ENCODE measurements at places on chromosomes 2 and 18.

DNA sequence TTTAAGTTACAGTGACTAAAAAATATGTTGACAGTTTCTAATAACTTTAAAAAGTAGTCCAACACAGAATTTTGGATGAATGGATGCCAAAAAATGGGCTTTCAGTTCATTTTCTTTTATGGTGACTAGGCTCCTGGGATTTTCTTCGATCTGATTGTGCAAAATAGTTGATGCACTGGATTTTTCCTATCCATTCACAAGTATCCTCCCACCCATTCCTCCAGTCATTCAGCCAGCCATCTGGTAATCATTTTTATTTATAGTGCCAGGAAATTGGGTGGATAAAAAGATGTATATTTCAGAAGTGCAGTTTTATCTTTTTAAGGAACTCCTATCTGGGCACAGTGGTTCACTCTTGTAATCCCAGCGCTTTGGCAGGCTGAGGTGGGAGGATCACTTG, 175.1 kb downstream of the PTPRM start:
- DNase-seq, result no peak

GRCh38 chr2:231549446-231550239, 19.4 kb upstream of the NMUR1 start:
- DNase-seq, result no peak

GRCh38 chr18:12637901-12638643, 19.8 kb downstream of the SPIRE1 start:
- DNase-seq, result no peak

GRCh38 chr2:136957044-136957443, 191.7 kb downstream of the THSD7B start:
- no peak for DNase-seq

GRCh38 chr2:71796174-71796593, 342.8 kb downstream of the DYSF start:
- peak; percentile 24 for DNase-seq

GRCh38 chr2:199668645-199669044, 182.3 kb downstream of the FTCDNL1 start:
- DNase-seq, result no peak

GRCh38 chr2:46167924-46168323, 129.3 kb upstream of the EPAS1 start:
- DNase-seq, result no peak

DNA sequence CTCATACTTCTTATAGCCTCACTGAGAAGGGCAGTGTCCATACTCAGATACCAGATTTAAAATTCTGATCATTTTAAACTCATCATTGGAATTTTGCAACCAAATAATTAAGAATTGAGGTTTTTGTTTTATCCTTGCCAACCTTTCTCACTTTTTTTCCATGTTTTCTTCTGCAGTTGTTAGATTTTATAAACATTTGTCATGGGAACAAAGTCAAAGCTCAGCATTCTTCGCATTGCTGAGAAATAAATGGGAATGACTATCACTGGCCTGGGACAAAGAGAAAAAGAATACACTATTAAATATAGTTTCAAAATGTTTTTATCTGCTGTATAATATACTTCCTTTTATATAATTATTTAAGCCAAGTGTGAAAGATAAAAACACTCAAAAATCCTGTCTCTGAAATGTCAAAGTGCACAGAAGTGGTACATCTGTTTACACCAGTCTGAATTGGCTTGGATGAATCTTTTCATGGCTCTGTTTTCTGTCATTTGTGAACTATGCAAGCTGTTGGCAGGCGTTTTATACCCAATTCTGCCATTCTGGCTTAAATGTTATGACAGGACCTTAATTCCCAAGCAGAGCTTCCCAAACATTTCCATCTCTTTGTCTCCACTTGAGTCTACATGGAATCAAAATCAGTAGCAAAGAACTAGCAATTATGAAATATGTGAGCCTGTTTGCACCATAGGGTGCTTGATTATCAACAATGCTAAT, 249.3 kb upstream of the SYT4 start:
- no peak for DNase-seq

DNA sequence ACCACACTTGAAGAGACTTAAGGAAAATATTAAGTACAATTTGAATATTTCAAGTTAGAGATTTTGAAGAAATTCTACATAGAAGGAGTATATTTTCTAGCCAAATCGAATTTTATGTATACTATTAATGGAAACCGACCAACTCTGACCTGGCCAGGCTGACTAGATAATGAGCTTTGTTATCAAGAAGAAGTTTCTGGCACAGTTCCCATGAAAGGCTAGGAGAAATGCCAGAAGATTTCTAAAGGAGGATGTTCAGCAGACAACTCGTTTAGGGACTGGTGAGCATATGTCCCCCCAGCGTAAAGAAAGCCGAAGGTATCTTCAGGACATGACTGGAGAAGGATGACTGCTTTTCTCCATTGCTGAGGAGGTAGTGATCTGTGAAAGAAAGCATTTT, 127.3 kb downstream of the DIS3L2 start:
- DNase-seq, result no peak

DNA sequence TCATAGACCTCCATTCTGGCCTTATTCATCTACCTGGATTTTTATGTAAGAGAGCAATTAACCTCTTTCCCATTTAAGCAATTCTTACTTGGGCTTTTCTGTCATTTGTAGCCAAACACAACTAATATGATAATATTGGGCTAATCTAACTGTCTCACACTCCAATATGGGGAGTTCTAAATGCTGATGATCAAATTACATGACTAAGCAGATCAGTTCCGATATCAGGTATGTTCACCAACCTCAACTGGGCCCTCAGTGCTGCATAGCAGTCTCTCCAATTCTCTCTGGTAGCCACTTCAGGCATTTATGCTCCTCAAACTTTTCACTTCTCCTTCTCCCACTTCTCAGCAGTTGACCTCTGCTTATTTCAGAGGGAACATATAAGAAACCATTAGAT, 61.0 kb upstream of the VPS54 start:
- no peak for DNase-seq

GRCh38 chr18:76399613-76400391, 95.2 kb downstream of the ZNF516 start:
- DNase-seq, result no peak

GRCh38 chr18:74745633-74746403, 148.1 kb downstream of the ZNF407 start:
- DNase-seq, result peak; percentile 46

DNA sequence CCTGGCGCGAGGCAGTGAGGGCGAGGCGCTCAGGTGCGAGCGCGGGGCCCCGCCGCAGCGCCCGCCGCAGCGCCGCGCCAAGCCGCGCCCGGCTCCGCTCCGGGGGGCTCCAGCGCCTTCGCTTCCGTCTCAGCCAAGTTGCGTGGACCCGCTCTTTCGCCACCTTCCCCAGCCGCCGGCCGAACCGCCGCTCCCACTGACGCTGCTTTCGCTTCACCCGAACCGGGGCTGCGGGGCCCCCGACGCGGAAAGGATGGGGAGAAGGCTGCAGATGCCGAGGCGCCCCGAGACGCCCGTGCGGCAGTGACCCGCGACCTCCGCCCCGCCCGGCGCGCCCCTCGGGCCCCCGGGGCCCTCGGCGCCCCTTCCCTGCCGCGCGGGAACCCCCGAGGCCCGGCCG, 328 bp upstream of the INHBB start:
- DNase-seq, result no peak

DNA sequence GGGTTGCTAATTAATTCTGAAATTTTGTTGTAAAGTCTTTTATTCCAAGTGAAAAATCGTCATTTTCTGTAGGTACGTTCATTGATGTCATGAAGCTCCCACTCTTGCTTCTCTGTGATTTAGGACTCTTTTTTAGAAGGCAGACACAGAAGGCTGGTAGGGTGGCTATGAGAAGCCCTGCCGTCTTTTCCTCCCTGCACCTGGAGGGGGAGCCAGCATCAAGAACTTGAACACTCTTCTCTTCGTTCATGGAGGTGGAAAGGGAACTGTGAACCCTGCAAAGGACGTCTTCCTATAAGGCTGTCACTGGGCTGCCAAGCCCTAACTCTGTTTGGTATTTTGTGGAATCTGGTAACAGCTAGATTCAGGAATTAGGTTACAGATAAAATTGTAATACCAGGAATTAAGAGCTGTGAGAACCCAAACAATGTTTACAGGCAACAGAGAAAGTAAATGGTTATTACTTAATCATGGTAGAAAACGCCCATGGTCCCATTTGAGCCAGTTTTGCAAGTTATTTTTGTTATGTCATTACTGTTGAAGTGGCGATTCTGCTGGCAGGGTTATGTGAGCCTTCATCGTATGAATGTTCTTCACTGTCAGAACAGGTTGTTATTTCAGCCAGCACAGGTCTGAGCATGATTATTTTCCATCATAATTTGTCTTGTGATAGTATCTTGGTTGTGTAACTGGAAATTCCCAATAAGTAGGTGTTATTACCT, 112.2 kb downstream of the OSBPL6 start:
- DNase-seq, result peak; percentile 24

DNA sequence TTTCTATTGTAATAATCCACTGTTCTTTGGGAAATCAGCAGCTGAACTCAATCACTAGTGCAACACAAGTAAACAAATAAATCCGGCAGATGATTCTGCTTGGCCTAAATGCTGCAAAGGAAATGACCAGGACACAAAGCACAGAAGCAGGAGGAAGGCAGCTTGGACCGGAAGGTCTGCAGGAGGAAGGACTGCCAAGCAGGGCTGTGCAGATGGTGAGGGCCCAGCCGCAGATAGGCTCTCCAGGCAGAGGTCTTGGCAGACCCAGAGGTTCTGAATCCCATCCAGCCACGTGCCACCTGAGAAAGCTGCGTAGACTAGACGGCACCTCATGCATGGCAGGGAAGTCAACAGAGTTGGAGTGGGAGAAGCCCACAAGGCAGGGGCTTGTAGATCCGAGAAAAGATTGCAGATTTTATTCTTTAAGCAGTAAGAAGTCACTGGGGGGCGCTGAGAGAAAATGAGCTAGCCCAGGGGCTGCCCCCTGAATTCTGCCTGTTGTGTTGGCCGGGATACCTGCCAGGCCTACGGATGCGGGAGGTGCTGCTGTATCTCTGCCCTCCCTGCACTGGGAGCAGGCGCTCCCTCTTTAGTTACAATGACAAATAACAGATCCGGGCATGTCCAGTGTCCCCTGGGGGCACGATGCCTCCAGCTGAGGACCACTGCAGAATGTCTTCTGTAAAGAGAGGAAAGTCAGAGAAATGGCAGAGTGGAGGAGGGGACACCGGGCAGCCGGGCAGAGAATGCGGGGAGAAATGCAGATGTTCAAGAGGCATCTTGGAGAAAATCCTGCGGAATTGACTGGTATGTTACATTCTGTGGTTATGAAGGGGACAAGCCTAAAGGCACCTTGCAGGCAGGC, 153.5 kb downstream of the PXDN start:
- DNase-seq, result no peak

- no peak for DNase-seq
These were observed 158.3 kb downstream of the ZFP36L2 start for GRCh38 chr2:43068041-43068533.

DNA sequence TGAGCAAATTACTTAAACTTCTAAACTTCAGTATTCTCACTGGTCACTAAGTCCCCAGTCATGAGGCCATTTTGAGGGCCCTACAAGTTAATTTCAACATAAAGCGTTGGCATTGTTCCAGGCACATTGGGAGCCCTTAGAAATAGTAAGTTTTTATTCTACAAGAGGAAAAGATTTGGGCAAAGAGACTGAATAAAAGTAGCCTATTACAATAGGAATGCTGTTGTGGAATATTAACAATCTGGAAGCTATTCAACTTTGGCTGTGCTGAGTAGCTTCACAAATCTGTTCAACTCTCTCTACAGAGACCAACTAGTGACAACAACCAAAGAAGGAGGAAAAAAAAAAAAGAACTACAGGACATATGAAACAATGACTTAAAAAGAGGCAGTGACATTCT, 1287.5 kb upstream of the NXPH2 start:
- DNase-seq, result no peak

GRCh38 chr2:149562324-149562723, 25.3 kb downstream of the MMADHC start:
- DNase-seq, result peak; percentile 10

DNA sequence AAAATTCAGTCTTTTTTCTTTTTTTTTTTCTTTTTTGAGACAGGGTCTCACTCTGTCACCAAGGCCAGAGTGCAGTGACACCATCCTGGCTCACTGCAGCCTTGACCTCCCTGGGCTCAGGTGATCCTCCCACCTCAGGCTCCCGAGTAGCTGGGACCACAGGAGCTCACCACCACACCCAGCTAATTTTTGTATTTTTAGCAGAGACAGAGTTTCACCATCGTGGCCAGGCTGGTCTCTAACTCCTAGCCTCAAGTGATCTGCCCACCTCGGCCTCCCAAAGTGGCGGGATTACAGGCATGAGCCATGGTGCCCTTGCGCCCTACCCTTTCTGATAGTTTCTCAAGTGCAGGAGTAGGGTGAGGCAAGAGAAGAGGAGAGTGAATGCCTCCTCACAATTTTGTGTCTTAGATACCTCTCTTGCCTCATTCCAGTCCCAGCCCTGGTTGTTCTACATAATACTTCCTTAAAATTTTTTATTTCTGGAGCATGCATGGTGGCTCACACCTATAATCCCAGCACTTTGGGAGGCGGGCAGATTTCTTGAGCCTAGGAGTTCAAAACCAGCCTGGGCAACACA, 68.2 kb upstream of the CAB39 start:
- DNase-seq, result no peak

DNA sequence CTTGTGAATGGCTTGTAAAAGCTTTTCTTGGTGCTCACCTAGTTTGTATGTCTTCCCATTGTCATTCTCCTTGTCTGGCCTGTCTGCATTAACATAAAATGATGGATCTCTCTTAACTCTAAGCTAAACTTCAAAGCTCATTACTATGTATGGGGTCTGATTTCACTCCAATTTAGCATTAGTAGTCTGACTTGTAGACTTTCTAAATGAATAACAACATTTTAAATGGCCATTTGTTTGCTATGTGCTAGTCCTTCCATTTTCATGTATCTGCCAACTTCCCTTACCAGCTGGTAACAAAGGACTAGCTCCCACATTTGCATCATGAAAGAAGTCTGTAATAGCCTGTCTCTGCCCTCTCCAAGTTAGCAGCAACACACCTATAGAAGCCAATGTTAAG, 324.2 kb upstream of the RGPD4 start:
- DNase-seq, result no peak

DNA sequence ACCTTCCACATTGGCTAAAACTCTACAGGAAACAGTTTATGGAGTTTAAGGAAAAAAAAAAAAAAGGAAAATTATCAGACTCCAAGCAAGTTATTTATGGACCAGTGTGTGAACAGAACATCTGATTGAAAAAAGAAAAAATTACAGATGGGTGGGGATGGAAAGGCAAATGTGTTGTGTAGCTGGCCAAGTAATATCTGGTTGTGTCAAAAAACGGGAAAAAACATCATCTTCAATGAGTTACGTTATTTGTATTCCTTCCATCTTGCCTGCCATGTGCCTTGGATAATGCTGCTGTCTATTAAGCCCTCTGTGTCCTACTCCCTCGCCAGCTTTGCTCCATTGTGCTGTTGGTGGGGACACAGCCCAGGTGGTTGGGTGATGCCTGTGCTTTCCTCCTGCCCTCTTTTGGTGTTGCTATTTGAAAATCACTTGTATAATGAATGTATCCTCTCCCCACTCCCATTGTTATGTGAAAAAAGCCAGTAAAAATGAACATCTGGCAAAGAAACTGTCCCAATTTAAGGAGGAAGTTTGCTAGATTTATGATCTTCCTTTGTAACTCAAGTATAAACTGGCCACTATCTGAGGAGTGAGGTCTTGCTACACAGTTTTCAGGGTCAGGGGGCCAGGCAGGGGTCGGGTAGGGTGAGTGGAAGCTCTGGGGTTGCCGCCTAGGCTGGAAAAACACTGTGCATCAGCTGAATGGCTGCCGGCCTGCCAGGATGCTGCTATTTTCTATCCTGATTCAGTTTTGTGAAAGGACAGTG, 155.9 kb downstream of the FMNL2 start:
- no peak for DNase-seq
